Fibroblast of villous mesenchyme (primary cell): ENCODE measurements at places on chromosomes 6 and 20. TPM values are rescaled to one million over a fixed set of nuclear protein-coding genes. Genes with fewer than 3 reads are reported as not detected.
A peak's percentile ranks its signal among the peaks of the same experiment; 100 is the strongest.

The ID4 gene
- total RNA-seq: 2.2 and 4.2 TPM in 2 replicates

The NR2E1 gene
- total RNA-seq: not detected in 2 replicates

GRCh38 chr6:2094642-2095041 lies 150.8 kb downstream of the GMDS start:
- no peak for DNase-seq

GRCh38 chr6:107794771-107795170 lies 29.3 kb downstream of the SCML4 start:
- no peak for DNase-seq

DNA sequence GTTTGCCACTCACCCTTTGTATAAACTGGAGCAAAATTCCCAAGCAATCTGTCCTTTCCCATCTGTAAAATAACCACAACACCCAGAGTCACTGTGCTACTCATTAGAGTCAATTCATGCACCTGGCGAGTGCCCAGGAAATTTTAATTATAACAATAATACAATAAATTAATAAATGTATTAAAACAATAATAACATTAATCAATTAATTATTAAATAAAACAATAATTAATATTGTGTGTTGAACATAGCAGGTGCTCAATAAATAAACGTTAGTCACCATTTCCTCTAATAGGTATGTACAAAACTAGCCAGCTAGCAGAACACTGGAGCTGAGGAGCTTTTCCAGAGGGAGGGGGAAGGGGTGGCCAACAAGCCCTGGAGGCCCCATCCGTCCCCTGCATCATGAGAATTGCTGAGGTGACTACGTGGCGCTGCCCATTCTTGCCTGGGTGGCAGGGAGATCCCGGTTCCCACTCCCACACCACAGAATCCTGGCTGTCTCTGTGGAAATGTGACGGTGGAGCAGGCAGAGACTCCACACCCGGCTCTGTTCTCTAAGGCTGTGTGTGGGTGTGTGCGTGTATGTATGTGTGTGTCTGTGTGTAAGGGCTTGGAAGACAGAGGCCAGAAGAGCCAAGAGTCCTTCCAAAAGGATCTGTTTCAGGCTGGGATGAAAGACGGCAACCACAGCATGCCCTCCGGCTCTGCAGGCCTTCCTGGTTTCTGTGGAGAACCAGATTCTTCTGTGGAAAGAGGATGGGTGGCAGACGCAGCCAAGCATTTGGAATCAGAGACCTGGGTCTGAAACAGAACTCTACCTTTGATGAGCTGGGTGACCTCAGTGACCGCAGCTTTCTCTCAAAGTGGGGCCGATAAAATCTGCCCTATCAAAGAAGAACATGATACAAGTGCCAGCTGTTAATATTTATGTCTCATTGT lies 18.8 kb upstream of the EZR start:
- no peak for DNase-seq

- no peak for DNase-seq
These were observed 54.5 kb downstream of the DZANK1 start for GRCh38 chr20:18412221-18412901.

- no peak for DNase-seq
These were observed 3.1 kb upstream of the TLDC2 start for GRCh38 chr20:36872852-36873251.

DNA sequence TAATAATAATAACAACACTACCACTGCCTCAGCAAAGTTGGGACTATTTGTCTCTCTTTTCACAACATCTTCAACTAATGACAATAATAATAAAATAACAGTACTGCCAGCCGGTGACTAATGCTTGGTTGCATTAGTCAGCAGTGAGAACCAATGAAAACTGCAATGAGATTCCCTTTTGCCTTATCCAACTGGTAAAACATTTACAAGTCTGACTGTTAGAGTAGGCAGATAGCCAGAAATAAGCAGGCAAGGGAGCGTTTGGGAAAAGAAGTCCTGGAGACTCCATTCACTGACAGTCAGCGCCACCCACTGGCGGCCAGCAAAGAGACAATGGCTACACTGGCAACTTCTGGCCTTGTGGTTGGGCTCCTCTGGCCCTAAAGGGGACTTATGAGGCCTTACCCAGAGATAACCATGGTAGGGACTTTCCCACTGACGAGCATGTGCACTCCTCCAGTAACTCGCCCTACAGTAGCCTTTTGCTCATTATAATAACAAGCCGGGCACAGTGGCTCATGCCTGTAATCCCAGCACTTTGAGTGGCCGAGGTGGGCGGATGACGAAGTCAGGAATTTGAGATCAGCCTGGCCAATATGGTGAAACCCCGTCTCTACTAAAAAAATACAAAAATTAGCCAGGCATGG lies 3.4 kb upstream of the NSFL1C start:
- DNase-seq: peak; percentile 99

- no peak for DNase-seq
These were observed 1.2 kb downstream of the TPD52L1 start for GRCh38 chr6:125154761-125155135.

DNA sequence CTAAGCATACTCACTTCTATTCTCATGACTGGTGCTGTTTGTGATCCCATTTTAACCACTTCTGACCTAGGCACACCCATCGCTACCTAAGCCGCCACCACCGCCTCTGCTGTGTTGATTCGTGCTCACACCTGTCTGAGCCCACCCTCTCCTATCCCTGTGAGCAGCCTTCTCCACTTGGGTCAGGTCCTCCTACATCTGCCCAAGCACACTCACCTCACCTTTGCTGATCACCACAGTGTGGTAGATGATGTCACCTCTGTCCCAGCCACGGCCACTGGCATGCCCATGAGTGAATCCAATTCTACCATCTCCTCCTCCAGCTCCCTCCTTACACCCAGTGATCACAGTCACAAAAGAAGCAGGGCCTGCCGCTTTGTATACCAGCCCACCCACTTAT lies 20.8 kb downstream of the MUC22 start:
- DNase-seq: no peak

DNA sequence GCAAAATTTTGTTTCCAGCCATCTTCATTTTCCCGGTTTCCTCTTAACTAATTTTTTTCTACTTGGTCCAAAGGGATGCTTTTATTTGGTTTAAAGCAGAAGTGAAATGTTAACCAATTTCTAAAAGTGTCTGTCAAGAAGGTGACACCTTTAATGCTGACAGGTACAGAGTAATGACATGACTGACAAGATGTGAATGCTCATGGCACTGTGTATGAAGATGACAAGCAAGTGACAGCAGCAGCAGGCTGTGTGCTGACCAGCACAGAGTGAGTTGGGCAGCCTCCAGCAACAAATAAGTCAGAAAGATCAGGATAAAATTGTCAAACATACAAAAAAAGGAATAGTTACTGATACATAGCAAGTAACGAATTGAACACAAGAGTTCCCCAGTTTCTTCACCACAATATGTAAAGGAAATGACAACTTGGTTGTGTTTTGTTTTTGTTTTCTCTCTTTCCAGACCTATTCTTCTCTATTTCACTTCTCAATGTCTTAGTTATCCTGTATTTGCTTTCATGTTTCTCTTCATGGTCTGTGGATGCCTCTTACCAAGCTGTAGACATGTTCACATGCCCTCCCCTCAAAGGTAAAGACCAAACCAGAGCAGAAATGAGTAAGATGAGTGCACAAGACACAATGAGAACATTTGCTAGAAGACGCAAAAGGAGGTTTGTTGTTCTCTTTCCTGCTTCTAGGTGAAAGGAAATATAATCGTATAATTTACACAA lies 174.9 kb downstream of the FRK start:
- DNase-seq: no peak
